Right renal pelvis (tissue), 4 donors: ENCODE measurements at places on chromosomes 5 and 9. TPM values are rescaled to one million over a fixed set of nuclear protein-coding genes. Genes with fewer than 3 reads are reported as not detected.

Gene CER1
- 0.38 TPM for polyA plus RNA-seq

GRCh38 chr5:143862271-143862670 is 50.3 kb downstream of the HMHB1 start:
- no peak for DNase-seq

DNA sequence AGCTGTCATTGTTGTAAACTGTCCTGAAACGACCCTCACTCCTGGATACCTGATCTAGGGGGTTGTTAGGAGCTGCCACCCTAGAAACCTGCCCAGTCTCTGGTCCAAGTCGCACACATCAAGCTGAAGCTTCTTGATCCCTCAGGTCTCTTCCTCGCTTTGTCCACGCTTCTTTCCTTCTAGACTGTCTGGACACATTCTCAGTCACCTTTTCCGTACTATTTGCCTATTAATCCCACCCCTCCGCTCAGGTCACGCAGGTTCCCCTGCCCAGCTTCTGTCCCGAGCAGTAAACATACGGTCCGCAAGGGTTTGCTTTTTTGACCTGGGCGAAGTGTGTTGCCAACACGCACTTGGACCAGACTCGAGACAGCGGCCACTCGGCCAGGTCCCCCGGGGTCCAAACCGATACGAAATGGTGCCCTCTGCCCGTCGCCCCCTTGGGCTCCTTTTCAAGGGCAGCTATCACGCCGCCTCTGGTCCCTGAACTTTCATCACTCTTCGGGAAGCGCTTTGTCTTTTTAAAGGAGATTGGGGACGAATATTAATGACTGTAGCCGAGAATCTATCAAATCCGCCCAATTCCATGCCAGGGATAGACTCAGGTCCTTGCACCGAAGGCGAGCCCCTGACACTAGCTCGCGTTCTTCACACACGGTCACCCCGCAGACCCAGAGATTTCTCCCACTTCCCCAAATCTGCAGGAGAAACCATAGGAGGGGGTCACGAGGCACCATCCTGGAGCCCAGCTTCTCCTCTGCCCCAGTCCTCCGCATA is 814 bp downstream of the PLCXD3 start:
- DNase-seq: no peak

DNA sequence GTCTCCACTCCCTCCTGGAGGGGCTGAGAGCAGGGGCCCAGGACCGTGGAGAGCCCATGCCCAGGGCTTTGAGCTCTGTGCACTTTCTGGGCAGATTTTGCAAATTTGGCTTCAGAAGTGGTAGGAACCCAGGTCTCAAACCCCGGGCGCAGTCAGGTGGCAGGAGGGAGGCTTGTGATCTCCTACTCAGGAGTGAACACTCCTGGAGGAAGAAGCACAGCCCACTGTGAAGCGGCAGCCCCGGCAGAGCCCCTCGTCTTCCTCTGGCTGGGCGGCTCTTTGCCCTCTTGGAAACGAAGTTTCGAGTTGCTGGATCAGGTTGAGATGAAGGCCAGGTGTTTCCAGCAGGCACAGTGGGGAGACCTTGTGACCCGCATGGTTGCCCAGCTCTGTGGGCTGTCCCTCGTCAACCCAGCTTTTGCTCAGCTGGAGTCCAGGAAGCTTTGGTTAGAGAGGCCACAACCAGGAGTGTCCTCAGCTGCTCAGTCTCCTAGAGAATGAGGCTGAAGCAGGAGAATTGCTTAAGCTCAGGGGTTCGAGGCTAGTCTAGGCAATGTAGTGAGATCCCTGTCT is 48.5 kb downstream of the WNK2 start:
- DNase-seq: no peak
